Kidney (tissue), 22 donors: ENCODE measurements at places on chromosomes 11 and 22. TPM values are rescaled to one million over a fixed set of nuclear protein-coding genes. Genes with fewer than 3 reads are reported as not detected.

GRCh38 chr11:362642-363442 lies 6.5 kb upstream of the B4GALNT4 start:
- DNase-seq: no peak

The SYNGR1 gene
- 43.0 TPM for polyA plus RNA-seq

DNA sequence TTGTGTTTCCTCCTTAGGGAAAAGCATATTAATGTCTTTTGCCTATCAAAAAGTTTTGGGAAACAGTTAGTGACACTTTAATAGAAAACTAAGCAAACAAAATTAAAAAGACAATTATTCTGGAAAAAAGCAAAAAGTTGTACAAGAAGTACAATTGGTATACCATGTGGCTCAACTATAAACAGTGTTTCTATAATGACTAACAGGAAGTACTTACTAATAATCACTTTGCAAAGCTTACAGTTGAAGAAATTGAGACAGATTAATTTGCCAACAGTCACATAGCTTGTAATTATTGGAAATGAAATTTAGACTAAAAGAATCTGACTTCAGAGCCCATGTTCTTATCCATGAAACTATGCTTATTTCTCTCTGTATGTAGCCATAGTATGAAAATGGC lies 24.7 kb downstream of the PPME1 start:
- DNase-seq: no peak

DNA sequence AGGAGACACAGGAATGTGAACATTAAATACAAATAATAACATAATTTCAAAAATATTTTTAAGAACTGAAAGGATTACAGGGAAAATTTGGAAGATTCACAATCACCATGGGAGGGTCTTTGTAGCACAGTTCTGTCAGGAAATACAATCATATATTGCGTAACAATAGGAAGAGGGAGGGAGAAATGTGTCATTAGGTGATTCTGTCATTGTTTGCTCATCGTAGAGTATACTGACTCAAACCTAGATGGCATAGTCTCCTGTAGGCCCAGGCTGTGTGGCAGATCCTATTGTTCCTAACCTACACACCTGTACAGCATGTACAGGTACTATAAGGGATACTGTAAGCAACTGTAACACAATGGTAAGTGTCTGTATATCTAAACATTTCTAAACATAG lies 330.4 kb downstream of the BRD1 start:
- no peak for DNase-seq

The F2 gene
- polyA plus RNA-seq: not detected

DNA sequence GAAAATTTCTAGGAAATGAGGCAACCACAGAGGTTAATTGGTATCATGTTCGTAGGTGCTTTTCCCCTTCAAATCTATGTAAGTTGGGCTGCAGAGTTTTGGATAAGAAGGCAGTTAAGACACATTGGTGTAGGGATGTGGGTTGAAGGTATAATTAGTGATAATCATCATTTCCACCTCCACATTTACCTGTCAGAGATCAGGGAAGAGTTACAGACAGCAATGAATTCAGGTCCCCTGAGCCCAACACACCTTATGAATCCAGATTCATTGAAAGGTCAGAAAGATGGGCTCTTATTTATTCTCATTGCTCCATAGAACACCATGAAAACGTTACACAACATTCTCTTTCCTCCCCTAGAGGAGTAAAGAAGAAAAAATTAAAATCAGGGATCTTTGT lies 308.7 kb downstream of the C11orf87 start:
- DNase-seq: no peak

- no peak for DNase-seq
These were observed 48.0 kb downstream of the KDM2A start for GRCh38 chr11:67167091-67167490.

- DNase-seq: no peak
These were observed 1.5 kb downstream of the MS4A8 start for GRCh38 chr11:60700689-60701468.

- DNase-seq: no peak
These were observed 44.5 kb upstream of the MMP7 start for GRCh38 chr11:102575012-102575411.

The MYO18B gene
- polyA plus RNA-seq: 0.19 TPM

DNA sequence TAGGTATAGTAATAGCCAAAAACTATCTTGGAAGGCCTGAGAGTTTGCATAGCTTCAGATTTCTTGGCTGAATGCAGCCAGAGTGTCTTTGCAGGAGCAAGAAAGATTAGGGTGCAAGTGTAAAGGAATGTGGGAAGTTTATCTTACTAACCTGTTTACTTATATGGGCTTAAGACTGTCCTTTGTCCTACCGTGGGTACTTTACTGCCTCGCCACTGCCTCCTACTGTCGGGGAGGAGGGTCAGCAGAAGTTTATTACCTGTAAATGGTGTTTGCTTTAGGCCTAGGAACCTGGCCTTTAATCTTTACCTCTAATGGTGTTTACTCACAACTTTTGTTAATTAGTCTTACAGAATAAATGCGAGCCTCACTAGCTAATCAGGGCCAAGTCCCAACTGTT lies 633.8 kb downstream of the DLG2 start:
- no peak for DNase-seq

- no peak for DNase-seq
These were observed 31.9 kb downstream of the RASSF10 start for GRCh38 chr11:13040969-13041561.

GRCh38 chr11:68135161-68135560 lies 14.0 kb upstream of the CHKA start:
- DNase-seq: no peak
